ENCODE measurements at places on chromosomes 4 and X.

GRCh38 chr4:140884431-140885058 lies 128.4 kb upstream of the TBC1D9 start:
- DNase-seq = no peak

GRCh38 chr4:24775032-24775605 lies 20.3 kb upstream of the SOD3 start:
- no peak for DNase-seq

GRCh38 chr4:123055943-123056342 lies 133.5 kb upstream of the NUDT6 start:
- DNase-seq = no peak

DNA sequence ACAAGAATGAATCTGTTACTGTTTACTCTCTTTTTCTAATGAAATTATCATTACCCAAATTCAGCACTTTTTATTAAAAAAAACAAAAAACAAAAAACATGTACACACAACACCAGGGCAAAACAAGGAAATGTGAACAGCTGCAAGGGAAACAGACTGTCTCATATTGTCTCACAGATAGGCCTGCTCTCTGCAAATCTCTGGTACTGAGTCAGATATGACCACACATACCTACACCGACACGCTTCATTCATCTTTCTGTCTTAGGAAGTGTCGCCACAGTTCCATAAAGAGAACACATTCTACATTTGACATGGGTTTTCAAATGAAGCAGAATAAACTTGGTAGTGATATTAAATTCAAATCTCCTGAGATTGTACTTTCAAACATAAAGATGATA lies 92.2 kb upstream of the GPR34 start:
- no peak for DNase-seq

GRCh38 chr4:186851291-186852072 lies 127.8 kb upstream of the FAT1 start:
- no peak for DNase-seq

- no peak for DNase-seq
Observed at GRCh38 chr4:1718095-1718850, 2.9 kb downstream of the TMEM129 start.

DNA sequence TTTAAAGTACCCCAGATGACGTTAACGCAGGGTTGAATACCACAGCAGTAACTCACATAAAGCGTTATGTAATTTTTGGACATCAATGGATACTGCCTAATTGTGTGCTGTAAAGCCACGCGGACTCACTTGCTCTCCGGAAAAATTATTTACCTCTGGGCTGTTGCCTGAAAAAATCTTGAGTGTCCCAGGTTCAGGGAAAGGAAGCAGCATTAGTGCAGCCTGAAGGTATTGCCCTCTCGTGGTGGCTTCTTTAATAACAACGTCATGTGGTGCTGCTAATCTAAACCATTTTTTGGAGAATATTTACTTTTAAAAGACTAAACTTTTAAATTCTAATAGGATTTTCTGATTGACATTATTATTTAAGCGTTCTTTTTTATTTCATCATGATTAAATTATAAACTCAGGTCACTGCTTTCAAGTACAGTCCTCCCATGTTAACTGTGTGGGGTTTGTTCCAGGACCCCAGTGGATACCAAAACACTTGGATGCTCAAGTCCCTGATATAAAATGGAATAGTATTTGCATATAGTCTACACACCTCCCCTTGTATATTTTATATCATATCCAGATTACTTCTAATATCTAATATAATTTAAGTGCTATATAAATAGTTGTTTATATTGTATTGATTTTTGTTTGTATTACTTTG lies 384.8 kb downstream of the FAM133A start:
- no peak for DNase-seq

- no peak for DNase-seq
Observed at GRCh38 chr4:11230866-11231265, 197.8 kb downstream of the HS3ST1 start.

GRCh38 chrX:347351-348117 lies 28.9 kb upstream of the GTPBP6 start:
- no peak for DNase-seq

GRCh38 chr4:19358015-19358414 lies 893.7 kb upstream of the SLIT2 start:
- DNase-seq = no peak

- DNase-seq = no peak
Observed at GRCh38 chr4:172785613-172786012, 383.0 kb upstream of the GALNT7 start.

GRCh38 chrX:136656361-136656964 lies 8.5 kb downstream of the CD40LG start:
- DNase-seq = no peak

GRCh38 chr4:73086095-73086868 lies 16.8 kb upstream of the COX18 start:
- DNase-seq = no peak

DNA sequence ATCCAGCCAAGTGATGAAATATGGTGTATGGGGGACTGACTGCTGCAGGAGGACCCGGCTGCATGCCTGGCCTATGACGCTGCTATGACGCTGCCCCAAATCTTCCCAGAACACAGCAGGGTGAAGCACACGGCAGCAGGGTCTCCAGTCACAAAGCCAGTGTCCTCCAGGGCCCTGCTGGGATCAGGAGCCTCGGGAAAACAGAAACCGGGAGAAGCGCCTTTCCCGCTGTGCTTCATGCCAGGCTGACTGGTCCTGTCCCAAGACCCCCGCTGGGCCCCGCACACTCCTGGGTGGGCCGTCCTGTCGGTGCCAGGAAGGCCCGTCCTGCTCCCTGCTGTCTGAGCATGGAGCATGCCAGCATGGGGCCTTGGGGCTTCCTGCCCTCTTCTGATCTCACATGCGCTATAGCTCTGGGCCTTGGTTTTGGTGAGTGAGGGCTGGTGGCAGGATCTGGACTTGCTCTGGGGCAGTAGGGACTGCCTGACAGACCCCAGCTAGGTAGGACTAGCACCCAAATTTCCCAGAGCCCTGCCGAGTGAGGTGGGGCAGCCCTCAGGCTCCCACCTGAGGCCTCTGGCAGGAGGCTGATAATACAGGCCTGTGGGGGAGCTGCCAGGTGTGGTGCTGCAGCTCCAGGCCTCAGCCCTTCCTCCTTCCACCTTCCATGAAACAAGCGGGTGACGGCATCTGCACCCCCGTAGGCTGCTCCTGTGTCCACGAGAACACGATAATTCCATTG lies 64.0 kb downstream of the ACOX3 start:
- DNase-seq = no peak

- DNase-seq = no peak
Observed at GRCh38 chr4:77012726-77013125, 63.1 kb downstream of the CCNI start.

DNA sequence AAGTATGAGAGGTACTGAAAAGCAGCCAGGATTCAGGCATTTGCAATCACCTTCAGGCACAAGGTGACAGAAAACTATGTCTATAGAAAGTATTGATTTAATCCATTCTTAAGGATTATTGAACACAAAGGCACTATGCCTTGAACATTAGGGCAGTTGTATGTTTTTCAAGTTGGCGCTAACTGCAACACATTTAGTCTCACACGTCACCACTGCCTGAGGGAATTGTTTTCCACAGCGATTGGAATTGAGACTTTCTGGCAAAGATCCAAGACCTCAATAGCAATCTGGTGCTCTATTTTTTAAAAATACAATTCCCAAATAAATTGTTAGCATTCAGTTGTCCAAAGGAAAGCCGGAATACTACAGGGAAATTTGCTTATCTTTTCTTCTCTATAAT lies 52.7 kb upstream of the FTHL17 start:
- no peak for DNase-seq

DNA sequence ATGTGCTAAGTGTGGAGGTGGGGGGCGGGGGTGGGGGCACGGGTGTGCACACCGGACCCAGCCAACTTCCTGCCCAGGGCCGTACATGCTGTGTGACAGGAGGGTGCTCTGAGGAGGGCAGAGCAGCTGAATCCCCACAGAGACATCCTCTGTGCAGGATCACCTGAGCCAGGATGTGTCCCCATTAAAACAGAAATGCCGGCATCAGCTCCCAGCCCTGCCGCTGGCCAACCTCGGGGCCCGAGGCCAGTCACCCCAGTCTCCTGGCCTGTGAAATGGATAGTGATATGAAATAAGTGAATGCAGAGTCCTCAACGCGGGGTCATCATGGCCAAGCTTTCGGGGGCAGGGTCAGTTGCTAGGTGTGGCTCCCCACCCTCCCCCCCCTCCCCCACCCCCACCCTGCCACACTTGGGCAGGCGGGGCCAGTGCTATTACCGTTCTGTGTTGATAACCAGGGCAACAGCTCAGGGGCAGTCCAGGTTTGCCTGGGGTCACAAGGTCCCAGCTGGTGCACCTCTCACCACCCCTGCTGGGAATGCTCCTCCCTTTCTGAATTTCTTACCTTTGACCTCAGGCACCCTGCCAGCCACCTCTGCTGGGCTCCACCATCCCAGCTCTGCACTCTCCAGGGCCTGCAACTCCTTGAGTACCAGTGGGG lies 227.2 kb upstream of the PSAPL1 start:
- DNase-seq = no peak

DNA sequence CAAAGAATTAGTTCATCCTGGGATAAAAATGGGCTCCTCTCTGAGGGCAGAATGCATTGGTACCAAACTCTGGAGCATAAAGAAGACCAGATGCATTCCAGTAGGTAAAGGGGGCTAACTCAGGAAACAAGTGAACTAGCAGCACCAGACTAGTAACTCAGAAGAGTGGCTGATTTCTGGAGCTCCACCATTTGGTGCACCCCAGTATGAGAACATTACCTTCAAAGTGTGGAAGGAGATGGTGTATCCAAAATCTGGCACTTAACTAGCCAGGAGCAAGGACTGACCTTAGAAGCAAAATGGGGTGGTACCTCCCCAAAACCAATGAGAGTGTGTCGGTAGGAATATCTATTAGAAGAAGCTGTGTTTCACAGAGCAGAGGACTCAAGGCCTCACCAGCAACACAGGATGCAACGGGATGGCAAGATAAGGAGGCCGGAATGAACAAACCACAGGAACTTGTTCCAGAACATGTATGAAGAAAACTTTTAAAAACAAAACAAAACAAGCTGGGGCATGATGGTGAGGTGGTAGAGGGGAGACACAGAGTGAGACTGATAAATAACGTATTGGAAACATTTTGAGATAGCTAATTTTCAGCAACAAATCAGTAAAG lies 142.3 kb downstream of the INPP4B start:
- no peak for DNase-seq

DNA sequence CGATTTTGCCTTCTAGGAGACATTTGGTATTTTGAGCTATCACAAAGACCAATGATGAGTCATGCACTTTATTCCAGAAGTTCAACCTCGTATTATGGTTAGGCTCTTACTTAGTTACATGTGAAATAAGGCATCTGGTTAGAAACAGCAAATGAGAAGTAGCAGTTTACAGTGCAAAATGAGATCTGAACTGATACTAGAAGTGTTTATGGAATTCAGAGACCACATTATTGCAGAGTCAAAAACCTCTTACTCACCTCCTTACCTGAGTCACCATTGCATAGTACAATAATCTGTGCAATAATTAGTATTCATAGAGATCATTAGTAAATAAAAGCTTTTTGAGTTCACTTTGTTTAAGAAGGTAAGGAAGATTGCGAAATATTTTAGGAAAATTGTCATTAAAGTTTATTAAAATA lies 38.7 kb downstream of the SEC24B start:
- no peak for DNase-seq

DNA sequence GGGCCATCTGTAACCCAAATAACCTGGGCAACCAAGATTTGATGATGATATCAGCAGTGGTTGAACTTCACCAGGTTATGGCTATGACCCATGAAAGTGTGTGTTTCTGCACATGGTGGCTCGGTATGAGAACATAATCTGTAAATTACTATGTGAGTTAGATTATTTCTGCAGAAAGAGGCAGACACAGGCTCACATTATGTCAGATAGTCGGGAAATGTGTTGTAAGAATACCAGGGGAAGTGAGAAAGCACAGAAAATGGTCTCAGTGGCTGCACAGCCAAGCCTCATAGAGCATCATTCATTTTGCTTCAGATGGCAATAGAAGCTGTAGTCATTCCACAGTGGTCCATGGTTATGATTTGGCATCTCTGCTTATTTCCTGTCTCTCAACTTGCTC lies 63.0 kb upstream of the RBPJ start:
- DNase-seq = no peak

DNA sequence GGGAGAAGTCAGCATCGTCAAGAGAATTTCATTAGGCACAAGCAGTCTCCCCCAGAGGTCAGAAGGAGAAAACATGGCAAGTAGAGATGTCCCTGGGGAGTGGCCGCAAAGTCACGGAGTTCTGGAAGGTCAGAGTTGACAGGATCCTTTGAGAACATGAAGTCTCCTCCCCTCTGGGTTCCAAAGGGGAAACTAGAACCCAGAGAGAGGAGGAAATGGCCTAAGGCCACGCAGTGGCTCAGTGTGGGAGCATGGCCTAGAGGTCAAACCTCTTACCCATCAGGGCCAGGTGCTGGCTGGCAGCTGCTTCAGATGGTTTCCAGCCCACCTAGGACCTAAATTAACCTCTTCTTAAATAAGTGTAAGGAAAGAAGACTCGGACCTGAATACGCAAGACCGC lies 884 bp downstream of the IDH3G start:
- no peak for DNase-seq

GRCh38 chr4:180394312-180394711 lies 1848.9 kb upstream of the TENM3 start:
- DNase-seq = no peak

DNA sequence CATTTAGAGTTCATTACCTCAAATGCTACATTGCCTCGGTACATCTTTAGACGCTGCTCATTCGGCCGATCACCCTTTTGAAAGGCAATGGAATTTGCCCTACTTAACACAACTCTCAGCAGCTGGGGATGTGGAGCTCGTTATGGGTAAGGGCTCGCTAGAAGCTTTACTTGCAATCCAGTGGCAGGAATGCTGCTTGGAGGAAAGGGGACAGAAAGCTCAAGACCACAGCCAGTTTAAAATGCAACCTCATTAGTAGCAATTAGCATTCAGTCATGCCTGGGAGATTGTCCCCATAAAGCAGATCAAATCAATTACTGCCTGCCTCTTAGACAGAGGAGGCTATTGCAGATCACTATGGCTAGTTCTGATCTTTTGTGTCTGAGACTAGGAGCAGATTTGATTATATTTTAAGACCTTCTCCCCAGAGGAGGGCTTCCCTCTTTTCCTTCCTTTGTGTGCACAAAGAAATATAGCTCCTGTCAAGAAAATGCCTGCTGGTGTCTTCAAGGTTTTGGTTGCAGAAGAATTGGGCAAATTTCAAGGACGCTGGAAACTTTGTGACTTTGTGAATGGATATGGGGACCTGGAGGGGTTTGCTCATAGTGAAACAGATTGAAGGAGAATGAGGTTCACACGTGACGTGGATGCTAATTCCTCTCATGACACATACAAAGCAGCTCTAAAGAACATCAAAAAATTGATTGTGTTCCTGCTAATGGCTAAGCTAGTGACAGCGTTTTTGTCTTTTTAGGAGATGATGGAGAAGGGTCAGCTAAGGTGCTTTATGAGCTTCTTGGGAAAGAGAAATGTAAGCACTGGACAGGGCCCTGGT lies 237.5 kb upstream of the GLRA2 start:
- no peak for DNase-seq

Measured in stimulated activated CD4-positive, alpha-beta T cell treated with anti-CD3 and anti-CD28 coated beads, Interleukin-12 subunit alpha, Interleukin-12 subunit beta, amount 100 ng/mL, for 4 hours (primary cell).